ENCODE measurements at places on chromosomes 2 and 18. TPM values are rescaled to one million over a fixed set of nuclear protein-coding genes. Genes with fewer than 3 reads are reported as not detected.

Gene CDH7
- not detected for total RNA-seq

Gene TNFAIP6
- not detected for total RNA-seq

Gene FSIP2
- 0.54 TPM for total RNA-seq

Gene BIRC6
- 159 TPM for total RNA-seq

DNA sequence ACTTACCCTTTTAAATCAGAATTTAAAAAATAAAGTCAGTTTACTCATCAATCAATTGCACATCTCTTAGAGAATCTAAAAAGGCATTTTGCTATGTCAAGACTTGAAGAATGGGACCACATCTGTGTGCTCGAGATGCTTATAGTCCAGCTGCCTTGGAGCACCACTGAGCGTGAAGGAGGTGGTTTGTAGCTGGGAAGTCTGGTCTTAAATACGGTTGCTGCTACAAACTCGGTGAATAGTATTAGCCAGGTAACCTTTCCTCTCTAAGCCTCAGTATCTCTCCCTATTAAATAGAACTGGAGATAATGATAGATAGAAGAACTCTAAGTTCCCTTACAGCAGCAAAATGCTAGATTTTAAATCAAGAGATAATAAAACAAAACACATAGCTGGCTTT lies 289.7 kb downstream of the TRIB2 start:
- H3K27ac ChIP-seq: no peak overlapping the region
- no peak overlapping the region for H3K4me3 ChIP-seq
- H3K4me1 ChIP-seq: no peaks in the 10 kb centered on the region
- H3K36me3 ChIP-seq: no peaks in the 10 kb centered on the region
- H3K27me3 ChIP-seq: no peaks in the 10 kb centered on the region
- no peak for DNase-seq

GRCh38 chr2:69119104-69119894 lies 106.3 kb downstream of the ANTXR1 start:
- H3K27ac ChIP-seq: no peak overlapping the region
- no peaks in the 10 kb centered on the region for H3K36me3 ChIP-seq
- no peak overlapping the region for H3K4me3 ChIP-seq
- H3K27me3 ChIP-seq: no peaks in the 10 kb centered on the region
- DNase-seq: no peak
- H3K4me1 ChIP-seq: no peaks in the 10 kb centered on the region

DNA sequence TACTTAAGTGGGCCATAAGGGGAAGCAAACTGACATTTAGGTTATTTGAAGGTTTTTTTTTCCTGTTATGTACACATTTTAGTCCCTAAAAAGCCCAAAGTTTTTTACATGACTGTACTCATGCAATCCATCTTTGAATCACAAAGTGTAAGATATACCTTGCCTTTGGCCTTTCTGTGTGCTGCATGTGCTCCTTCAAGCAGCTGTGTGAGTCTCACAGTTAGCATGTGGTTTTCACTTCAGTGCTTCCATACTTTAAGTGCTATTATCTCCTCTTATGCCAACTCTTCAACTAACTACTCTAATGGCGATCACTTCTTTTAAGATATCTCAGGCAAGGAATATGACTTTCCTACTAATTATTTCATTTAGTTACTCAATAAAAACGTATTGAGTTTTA lies 597.1 kb upstream of the ACVR2A start:
- no peak overlapping the region for H3K27ac ChIP-seq
- no peak for DNase-seq
- H3K4me1 ChIP-seq: no peaks in the 10 kb centered on the region
- no peak overlapping the region for H3K4me3 ChIP-seq
- no peaks in the 10 kb centered on the region for H3K27me3 ChIP-seq
- H3K36me3 ChIP-seq: no peaks in the 10 kb centered on the region

DNA sequence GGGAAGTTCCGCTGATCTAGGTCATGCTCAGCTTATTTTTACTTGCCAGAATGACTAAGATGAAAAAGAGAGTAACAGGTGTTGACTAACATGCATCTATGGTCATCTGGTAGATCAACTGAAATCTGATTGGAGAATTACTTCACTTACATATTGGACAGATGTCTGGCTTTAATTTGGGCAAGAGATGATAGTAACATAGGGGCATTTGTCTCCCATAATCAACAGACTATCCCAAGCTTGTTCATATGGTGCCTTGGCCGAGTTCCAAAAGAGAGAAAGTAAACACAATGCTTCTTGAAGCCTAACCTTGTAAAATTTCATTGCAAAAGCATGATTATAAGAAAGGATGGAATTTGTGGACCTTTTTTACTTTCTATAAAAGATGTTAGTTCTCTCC lies 503.7 kb downstream of the ADCYAP1 start:
- no peak overlapping the region for H3K4me3 ChIP-seq
- no peaks in the 10 kb centered on the region for H3K36me3 ChIP-seq
- no peaks in the 10 kb centered on the region for H3K27me3 ChIP-seq
- DNase-seq: no peak
- H3K27ac ChIP-seq: no peak overlapping the region

DNA sequence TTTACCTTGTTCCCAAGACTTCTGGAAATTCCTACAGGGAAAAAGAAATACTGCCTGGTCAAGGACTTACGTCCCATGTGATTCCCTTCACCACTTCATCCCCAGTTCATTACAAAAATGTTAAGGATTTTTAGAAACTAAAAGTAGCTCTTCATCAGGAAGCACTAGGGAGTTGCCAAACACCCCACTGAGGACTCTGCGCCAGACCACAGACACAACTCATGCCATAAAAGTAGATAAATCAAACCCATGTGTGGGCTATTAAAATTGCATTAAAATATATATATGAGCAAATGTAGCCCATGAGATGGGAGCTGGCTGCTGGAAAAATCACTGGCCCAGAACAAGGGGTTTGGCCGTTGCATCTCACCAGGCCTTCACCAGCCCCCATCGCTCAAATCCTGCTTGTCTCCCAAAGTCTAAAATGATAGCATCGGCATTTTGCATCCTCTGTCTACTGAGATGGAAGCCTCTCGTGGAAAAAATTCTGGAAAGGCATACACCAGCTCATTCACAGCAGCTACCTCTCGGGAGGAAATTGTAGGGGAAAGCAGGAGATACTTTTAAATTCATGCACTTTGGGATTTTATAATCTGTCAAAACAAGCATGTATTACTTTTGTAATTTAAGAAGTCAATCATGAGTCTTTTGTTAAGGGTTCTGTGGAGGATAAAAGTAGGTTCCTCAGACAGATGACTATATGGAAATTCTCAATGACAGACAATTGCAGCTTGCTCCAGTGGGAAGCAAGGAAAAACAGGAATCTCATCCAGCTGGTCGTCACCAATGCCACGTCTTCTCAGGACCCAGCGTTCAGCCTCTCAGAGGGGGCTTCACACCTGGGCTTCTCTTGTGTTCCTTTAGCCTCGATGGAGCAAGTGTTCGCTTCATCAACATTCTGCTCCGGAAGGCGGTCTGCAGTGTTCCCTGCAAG lies 113.9 kb downstream of the MREG start:
- H3K36me3 ChIP-seq: no peaks in the 10 kb centered on the region
- H3K4me1 ChIP-seq: no peaks in the 10 kb centered on the region
- H3K27me3 ChIP-seq: no peaks in the 10 kb centered on the region
- H3K4me3 ChIP-seq: no peak overlapping the region
- H3K27ac ChIP-seq: no peak overlapping the region

DNA sequence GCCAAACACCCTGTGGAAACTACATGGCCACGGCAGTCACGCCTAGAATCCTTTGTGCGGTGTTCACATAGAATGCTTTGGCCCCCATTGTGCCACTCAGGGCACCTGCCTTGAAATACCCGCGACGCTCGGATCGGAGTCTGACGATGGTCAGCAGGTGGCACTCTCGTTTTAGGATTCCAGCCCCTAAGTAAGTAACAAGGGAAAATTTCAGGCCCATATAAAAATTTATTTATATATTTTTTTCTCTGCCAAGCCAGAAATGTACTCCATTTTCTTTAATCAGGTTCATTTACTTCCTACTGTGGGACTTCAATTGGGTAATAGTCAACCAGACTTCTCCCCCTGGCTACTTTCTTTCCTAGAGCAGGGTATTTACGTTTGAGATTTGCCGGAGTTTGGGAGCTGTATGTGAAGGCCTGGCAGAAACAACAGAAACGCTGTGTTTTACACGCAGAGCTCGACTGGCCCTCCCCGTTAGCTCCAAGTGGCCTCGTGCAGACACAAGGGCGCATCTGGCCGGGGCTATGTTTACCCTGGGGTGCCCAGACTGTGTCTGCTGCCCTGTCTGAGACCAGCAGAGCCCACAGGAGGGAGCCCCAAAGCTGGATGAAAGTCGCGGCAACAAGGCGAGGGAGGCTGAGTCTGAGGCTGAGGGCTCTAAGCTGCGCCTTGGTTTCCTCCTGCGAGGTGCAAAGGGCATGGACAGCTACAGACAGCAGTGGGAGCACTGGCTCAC lies 41.6 kb downstream of the LRRC30 start:
- no peaks in the 10 kb centered on the region for H3K36me3 ChIP-seq
- no peaks in the 10 kb centered on the region for H3K4me1 ChIP-seq
- no peak for DNase-seq
- no peak overlapping the region for H3K27ac ChIP-seq
- no peak overlapping the region for H3K4me3 ChIP-seq

DNA sequence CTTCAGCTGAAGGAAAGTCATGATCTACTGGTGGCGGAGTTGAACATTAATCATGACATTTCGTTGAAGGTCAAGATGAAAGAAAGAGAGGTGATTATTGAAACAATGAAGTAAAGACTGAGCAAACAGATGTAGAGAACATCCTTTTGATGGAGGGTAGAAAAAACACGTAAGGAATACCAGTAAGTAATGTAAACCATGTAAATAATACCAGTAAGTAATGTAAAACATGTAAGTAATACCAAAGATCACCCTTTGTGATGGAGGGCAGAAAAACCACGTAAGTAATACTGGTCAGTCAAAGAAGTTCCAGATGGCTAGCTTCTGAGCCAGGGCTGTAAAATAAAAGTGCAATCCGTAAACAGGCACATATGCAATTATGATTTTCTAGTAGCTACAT lies 1387.7 kb downstream of the SUCLG1 start:
- no peaks in the 10 kb centered on the region for H3K4me1 ChIP-seq
- DNase-seq: no peak
- H3K4me3 ChIP-seq: no peak overlapping the region

DNA sequence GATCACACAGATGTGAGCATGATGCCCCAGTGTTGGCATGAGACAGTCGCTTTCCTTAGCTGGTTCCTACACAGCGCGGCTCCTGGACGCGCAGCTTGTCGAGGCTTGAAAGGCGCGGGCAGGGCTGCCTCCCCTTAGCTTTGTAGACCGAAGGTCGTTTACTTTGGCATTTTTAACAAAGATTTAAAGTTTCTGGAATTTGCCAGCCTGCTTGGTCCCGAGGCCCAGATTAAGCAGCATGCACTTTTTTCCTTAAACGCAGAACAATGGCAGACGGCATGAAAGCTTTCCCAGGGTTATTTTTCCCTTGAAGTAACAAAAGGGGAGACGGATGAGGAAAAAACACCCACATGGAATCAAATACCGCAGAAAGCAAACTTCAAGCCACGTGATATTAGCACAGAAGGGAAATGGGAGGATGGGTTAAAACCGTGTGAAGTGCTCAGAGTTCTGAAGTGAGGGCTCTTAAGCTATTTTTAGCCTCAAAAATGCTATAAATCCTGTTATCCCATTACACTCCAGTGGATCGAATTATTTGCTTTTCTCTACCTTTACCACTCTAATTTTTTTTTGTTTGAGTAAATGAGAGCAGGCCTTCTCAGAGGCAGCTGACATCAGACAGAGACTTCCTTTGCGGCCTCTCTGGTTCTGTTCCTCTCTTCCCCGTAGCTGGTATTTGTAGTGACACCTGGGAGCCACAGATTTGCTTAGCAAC lies 55.7 kb downstream of the NPAS2 start:
- no peaks in the 10 kb centered on the region for H3K27me3 ChIP-seq
- H3K36me3 ChIP-seq: no peaks in the 10 kb centered on the region
- H3K4me3 ChIP-seq: no peak overlapping the region
- peak overlapping the region; percentile 23 for H3K27ac ChIP-seq
